ENCODE measurements at places on chromosomes 5 and 9. TPM values are rescaled to one million over a fixed set of nuclear protein-coding genes. Genes with fewer than 3 reads are reported as not detected.

The PDZD2 gene
- total RNA-seq: 1.6 TPM

The RACK1 gene
- 8,367 TPM for total RNA-seq

The OTP gene
- not detected for total RNA-seq

The CDC20B gene
- total RNA-seq: 0.07 TPM

The FAM169A gene
- 0.71 TPM for total RNA-seq

The CLTB gene
- total RNA-seq: 136 TPM

The SNAPC4 gene
- total RNA-seq: 10.5 TPM

The PRUNE2 gene
- 21.2 TPM for total RNA-seq

The ANKRD31 gene
- total RNA-seq: not detected

The C9 gene
- 0.25 TPM for total RNA-seq

The ENTREP1 gene
- total RNA-seq: 3.5 TPM

The TAF11L7 gene
- not detected for total RNA-seq

The SEMA5A gene
- total RNA-seq: 0.04 TPM

The SMIM33 gene
- not detected for total RNA-seq

The SOHLH1 gene
- total RNA-seq: not detected

The GRIA1 gene
- total RNA-seq: not detected

The WDR70 gene
- total RNA-seq: 35.9 TPM

The PCDHA2 gene
- 0.07 TPM for total RNA-seq

The CD14 gene
- 0.26 TPM for total RNA-seq

The TXN gene
- total RNA-seq: 296 TPM

The AP3S1 gene
- total RNA-seq: 66.8 TPM

The PTGES gene
- total RNA-seq: not detected

The ELAVL2 gene
- 0.07 TPM for total RNA-seq

The DBH gene
- total RNA-seq: not detected

The QSOX2 gene
- total RNA-seq: 12.4 TPM

The SPINK6 gene
- total RNA-seq: not detected

The SH3RF2 gene
- total RNA-seq: 2.5 TPM

The PRSS3 gene
- total RNA-seq: 30.8 TPM

The MLANA gene
- total RNA-seq: not detected

The PCDHGA1 gene
- 0.20 TPM for total RNA-seq

The CKMT2 gene
- total RNA-seq: 0.07 TPM

The SLC34A1 gene
- not detected for total RNA-seq

The DPYSL3 gene
- total RNA-seq: 138 TPM

The TBCA gene
- 101 TPM for total RNA-seq

The TERT gene
- 0.07 TPM for total RNA-seq

The ZMAT2 gene
- 53.5 TPM for total RNA-seq

The NFX1 gene
- total RNA-seq: 13.0 TPM

The ACOT12 gene
- 0.13 TPM for total RNA-seq

The TMC1 gene
- 0.99 TPM for total RNA-seq

The VDAC1 gene
- total RNA-seq: 454 TPM

The ADAMTS6 gene
- 117 TPM for total RNA-seq

The PDLIM4 gene
- total RNA-seq: 77.6 TPM

The PTGS1 gene
- 14.4 TPM for total RNA-seq

The MZB1 gene
- not detected for total RNA-seq

The SPATA31D1 gene
- total RNA-seq: not detected

The RNF208 gene
- 0.07 TPM for total RNA-seq

The CAMLG gene
- total RNA-seq: 51.4 TPM

The FKBP15 gene
- 23.2 TPM for total RNA-seq

The HK3 gene
- 0.04 TPM for total RNA-seq

The UBE2D2 gene
- 71.1 TPM for total RNA-seq
